CD4-positive, alpha-beta T cell treated with Interleukin-6 for 4 hours (primary cell): ENCODE measurements at places on chromosomes 2 and 18.

GRCh38 chr2:110166266-110166665 is 38.5 kb downstream of the NPHP1 start:
- DNase-seq = no peak

GRCh38 chr2:175883586-175884194 is 118.4 kb downstream of the LNPK start:
- DNase-seq = no peak

GRCh38 chr2:16962505-16962904 is 296.9 kb upstream of the CYRIA start:
- no peak for DNase-seq

DNA sequence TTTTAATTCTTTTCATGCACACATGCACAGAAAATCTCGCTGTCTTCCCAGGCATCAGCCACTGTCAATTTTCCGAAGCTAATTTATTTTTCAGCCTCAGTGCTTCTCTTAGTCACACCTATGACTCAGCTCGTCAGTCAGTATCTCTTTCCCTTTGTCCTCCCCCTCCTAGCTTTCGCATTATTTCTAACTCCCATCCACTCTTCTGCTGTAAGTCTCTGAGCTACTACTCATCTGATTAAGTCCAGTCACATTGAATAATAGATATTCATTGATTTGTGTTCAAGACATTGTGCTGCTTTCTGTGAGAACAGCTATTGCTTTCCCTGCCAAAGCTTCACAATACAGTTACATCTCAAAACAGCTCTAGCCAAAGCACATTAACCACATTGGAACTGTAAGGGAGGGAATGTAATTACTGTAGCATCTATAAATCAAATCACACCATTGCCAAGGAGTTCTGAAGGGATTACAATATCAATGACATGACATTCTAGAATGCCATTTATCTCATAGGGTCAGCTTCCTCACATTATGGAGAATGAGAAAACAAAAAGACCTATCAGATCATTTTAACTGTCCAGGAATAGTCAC is 89.4 kb downstream of the SCN3A start:
- DNase-seq = no peak

DNA sequence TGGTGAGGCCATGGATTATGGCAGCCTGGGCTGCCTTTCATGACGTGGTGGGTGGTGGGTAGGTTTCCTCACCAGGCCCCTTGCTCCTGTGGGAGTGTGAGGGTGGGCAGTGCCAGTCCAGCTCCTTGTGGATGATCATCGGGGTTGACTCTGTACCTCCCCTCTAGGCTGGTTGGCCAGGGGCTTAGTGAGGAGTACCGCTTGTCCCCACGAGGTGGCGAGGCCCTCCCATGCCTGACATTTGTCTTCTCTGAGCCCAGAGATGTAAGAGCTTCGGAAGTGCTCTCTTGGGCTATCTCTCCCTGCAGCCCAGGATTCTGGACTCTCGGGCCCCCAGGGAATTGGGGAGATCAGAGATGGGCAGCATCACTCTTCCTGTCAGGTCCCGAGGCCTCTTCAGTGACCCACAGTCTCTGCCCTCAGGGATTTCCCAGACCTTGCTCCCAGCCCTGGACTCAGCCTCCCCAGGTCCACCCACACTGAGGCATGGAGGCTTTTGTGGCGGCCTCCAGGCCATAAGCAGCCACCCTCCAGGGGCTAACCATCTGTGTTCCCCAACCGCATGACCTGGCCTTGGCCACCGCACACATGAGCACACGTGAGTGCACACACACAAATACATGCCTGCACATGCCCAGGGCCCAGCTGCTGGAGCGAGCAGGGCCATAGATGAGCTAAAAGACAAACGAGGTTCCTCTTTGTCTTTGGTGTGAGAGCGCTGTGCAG is 6.5 kb downstream of the SPR start:
- DNase-seq = peak; percentile 20

GRCh38 chr2:39743269-39743776 is 35.7 kb downstream of the THUMPD2 start:
- no peak for DNase-seq

DNA sequence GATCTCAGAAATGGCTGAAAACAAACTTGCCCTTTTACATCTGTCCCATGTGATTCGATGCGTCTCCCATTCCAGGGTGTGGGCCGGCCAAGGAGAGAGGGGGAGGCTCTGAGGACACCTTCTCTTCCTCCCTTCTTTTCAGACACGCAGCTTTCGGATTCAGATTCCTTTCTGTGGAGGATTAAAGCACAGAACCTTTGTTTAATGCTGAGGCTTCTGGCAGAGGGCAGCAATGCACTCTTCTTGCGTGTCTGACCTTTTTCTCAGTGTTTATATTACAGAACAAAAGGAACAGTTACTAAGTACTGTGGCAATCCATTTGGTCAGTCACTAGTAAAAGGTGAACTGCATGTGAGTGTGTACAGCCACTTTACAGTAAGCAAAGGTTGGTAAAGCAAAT is 268.9 kb upstream of the CCDC68 start:
- DNase-seq = no peak
